ENCODE measurements at places on chromosomes 11 and 22. TPM values are rescaled to one million over a fixed set of nuclear protein-coding genes. Genes with fewer than 3 reads are reported as not detected.

- H3K27ac ChIP-seq: no peak overlapping the region
- H3K36me3 ChIP-seq: no peaks in the 10 kb centered on the region
- peaks cover 64% of the 10 kb centered on the region for H3K27me3 ChIP-seq
- H3K4me3 ChIP-seq: no peak overlapping the region
- peaks cover 4% of the 10 kb centered on the region for H3K4me1 ChIP-seq
- DNase-seq: no peak
Measured at GRCh38 chr11:120529911-120530310, 18.4 kb downstream of the GRIK4 start.

- peaks cover 35% of the 10 kb centered on the region for H3K36me3 ChIP-seq
- no peak for DNase-seq
- no peaks in the 10 kb centered on the region for H3K27me3 ChIP-seq
- peak overlapping the region; percentile 62 for H3K27ac ChIP-seq
Measured at GRCh38 chr11:16816358-16817270, 78.2 kb downstream of the C11orf58 start.

GRCh38 chr11:115444542-115444941 lies 59.7 kb downstream of the CADM1 start:
- no peaks in the 10 kb centered on the region for H3K27me3 ChIP-seq
- peaks cover 5% of the 10 kb centered on the region for H3K4me1 ChIP-seq
- H3K4me3 ChIP-seq: no peak overlapping the region
- DNase-seq: no peak

DNA sequence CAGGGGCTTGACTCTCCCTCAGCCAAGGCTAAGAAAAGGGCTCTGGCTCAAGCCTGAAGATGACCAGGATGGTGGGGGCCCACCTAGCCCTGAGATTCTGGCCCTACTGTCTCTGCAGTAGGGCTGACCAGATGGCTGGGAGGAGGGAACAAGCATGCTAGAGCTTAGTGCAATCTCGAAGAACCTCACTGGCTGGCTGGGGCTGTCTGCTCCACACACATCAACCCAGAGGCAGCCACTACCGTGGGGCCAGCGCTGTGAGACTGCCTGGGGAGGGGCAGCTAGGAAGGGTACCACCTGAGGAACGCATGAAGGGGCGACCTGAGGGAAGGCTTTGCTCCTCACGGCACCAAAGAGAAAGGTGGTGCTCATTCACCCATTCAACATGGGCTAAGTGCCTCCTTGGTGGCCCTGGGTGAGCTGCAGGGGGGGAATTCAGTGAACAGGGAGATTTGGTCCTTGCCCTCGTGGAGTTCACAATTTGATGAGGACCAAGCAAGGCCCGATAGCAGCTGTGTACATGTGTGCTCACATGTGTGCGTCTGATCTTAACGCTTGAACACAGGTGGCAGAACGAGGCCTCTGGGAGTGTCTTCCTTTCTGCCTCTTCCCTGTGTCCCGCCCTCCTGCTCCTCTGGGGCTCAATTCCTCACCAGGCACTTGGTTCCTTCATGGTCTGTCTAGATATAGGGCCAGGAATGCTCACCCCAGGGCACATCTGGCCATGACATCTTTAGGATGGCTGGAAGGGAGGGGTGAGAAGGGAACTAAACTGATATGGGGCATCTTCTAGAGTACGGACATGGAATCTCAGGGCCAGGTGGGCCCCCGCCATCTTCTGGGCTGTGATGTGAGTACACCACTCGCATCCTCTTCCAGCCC lies 102.3 kb upstream of the PITPNB start:
- H3K36me3 ChIP-seq: no peaks in the 10 kb centered on the region
- H3K4me1 ChIP-seq: peaks cover 14% of the 10 kb centered on the region
- H3K27me3 ChIP-seq: no peaks in the 10 kb centered on the region
- no peak overlapping the region for H3K4me3 ChIP-seq
- H3K27ac ChIP-seq: no peak overlapping the region
- no peak for DNase-seq

DNA sequence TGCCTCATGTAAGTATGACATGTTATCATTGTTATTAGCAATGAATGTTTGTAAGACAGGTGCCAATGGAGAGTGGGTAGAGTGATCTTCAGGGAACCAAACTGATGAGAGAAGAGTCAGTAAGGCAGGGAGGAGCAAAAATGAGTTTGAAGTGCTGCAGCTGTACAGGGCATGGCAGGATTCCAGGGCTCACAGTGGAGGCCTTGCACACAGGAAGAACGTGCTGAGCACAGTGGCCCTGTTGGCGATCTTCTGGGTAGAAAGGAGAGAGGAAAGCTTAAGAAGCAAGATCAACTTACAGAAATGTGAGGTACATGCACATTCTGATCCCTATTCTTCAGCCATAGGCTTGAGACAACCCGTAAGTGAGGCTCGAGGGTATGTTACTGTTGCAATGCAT lies 219.3 kb upstream of the TMEM45B start:
- peaks cover 1% of the 10 kb centered on the region for H3K4me1 ChIP-seq
- no peak overlapping the region for H3K27ac ChIP-seq
- DNase-seq: no peak
- H3K36me3 ChIP-seq: no peaks in the 10 kb centered on the region

The DTX4 gene
- total RNA-seq: 54.5 TPM

Measured in progenitor cell of endocrine pancreas (in vitro differentiated cells).